ENCODE measurements at places on chromosomes 16 and 17. TPM values are rescaled to one million over a fixed set of nuclear protein-coding genes. Genes with fewer than 3 reads are reported as not detected.

CLEC19A gene
- not detected for total RNA-seq

TBKBP1 gene
- total RNA-seq: 1.9 TPM

KRT24 gene
- not detected for total RNA-seq

METTL26 gene
- 97.6 TPM for total RNA-seq

APRT gene
- 106 TPM for total RNA-seq

FBXO39 gene
- 3.0 TPM for total RNA-seq

NEK8 gene
- total RNA-seq: 10.2 TPM

MYL4 gene
- total RNA-seq: not detected

KRTAP2-1 gene
- not detected for total RNA-seq

ITGAL gene
- total RNA-seq: not detected

POLR2C gene
- 162 TPM for total RNA-seq

HNF1B gene
- not detected for total RNA-seq

KCNG4 gene
- not detected for total RNA-seq

FGF11 gene
- 3.0 TPM for total RNA-seq

P4HB gene
- total RNA-seq: 1,293 TPM

C16orf95 gene
- total RNA-seq: 7.3 TPM

Measured in Daoy (cell line).